Muscle of arm (tissue), 14 donors: ENCODE measurements at places on chromosomes 1 and 21.

DNA sequence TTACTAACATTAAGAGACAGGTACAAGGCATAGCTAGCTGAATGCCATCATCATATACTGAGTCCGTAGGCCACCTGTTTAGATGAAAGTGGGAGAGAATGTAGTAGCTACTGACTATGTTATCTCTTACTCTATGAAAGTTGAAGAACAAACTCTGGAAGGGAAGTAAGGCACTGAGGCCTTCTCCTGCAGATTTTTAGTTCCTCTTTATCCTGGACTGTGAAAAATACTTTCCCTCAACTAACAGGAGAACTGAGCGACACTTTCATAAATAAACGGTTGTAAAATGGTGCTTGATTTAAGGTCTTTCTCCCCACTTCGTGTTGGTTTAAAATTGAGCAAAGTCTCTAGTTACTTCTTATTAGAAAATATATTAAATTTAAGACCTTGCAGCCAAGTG is 101.9 kb downstream of the FNBP1L start:
- DNase-seq, result no peak

DNA sequence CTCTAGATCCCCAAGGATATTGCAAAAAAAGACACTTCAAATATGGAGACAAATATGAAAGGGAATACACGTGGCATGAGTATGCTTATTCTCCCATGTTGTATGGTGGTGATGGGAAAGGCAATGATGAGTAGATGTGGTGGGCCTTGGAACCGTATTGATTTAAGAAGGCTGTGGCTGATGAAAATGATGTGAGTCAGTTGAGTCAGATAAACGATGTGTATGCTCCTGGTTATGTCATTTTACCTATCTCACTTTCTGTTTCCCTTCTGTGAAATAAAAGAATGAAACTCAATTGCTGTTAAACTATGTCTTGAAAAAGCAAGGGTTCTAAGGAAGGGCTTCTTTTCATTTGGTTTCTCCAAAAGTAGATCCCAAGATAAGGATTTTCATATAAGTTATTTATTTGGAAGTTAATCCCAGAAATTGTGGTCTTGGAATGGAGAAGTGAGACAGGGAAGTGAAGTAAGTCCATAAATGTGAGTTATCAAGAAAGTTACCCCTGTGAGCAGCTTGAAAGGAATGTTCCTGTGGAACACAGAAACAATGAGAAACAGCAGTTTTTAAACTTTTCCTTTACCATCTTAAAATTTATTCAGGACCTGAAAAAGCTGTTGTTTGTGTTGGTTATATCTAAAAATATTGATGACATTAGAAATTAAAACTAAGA is 292.0 kb downstream of the DUSP10 start:
- no peak for DNase-seq

DNA sequence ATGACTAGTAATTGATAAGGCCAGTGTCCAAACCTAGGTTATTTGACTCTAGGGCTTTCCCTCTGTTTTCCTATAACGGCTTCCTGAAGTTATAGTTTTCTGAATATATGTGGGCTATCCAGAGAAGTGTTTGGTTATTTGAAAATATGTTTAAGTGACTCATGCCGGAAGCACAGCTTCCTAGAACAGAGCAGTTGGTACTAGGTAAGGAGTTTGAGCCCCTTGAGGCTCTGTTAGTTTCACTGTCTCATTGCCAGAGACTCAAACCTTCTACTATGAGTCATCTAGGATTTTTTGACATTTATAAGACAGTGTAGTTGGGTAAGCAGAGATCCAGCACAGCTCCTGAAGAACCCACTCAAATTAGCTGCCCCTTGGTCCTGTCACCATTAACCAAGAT is 27.1 kb upstream of the LEPR start:
- DNase-seq, result no peak

DNA sequence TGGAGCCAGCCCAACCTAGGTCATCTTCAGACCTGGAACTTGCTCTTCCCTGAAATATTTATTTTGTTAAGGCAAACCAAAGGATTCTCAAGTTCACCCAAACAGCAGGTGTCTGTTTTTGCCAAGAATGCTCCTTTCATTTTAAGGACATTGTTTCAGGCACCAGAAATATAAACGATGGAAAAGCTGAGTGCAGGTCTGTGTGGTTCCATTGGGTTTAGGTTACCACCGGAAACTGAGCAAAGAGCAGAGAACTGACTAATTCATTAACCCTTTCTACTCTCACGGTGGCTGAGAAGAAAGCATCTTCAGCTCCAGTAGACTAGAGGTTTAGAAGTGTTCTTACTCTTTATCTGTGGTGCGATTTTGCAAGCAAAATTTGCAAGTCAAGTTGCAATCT is 38.0 kb upstream of the ZC3H11B start:
- no peak for DNase-seq

GRCh38 chr1:56200896-56201295 is 378.5 kb downstream of the PLPP3 start:
- no peak for DNase-seq

- DNase-seq, result no peak
Measured at GRCh38 chr1:56469640-56470371, 109.6 kb downstream of the PLPP3 start.

- no peak for DNase-seq
Measured at GRCh38 chr1:158414651-158415345, 11.2 kb downstream of the OR10K2 start.

- DNase-seq, result no peak
Measured at GRCh38 chr1:236773919-236774318, 21.2 kb upstream of the MTR start.

- DNase-seq, result no peak
Measured at GRCh38 chr1:154966111-154966510, 4.4 kb downstream of the SHC1 start.

- DNase-seq, result no peak
Measured at GRCh38 chr1:112524251-112524650, 15.5 kb downstream of the WNT2B start.

DNA sequence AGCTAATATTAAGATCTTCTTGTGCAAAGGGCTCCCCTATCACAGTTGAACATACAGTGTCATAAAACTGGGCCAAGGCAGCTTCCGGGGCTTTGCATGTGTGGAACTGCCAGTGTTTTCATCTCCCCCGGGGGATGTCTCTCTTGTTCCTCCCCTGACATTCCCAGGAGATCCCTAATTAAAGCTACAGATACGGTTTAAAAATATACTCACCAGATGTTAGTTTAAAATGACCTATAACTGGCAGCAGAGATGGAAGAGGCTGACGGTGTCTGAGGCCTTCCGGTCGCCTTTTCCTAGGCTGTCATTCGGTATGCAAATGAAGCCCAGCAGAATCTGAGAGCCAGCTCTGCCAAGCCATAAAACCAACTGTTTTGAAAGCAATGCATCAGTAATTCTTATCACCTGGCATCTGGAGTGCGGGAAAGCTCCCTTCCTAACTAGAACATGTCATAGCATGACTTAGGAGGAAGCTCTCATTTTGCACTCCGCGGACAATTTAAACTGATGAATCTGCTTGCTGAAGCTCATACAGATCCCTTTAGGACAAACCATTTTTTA is 436.5 kb upstream of the VAMP3 start:
- no peak for DNase-seq

- no peak for DNase-seq
Measured at GRCh38 chr1:76005765-76006164, 68.8 kb upstream of the ST6GALNAC3 start.

- DNase-seq, result no peak
Measured at GRCh38 chr1:197413564-197413963, 145.5 kb downstream of the CRB1 start.

DNA sequence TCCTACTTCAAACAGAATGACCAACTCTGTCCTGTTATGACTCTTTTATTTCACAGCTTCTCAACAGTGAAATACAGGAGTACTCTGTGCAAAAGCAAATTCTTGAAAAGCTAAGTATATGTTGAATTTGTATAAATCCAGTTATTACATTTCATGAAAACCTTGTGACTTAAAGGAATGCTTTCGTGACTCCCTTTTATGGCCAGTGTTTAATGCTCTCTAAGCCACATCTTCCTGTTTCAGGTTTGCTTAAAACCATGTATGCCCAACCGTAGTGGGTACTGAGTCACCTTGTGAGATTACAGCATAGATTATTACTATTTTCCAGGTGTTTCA is 40.2 kb upstream of the KIF1B start:
- no peak for DNase-seq
